ENCODE measurements at places on chromosomes 13 and 19.

- DNase-seq, result no peak
Observed at GRCh38 chr13:55705971-55706370, 1434.7 kb upstream of the PRR20A start.

- DNase-seq, result no peak
Observed at GRCh38 chr13:96925916-96926628, 68.2 kb downstream of the OXGR1 start.

- peak; percentile 35 for DNase-seq
Observed at GRCh38 chr13:24161010-24161775, 673 bp downstream of the SPATA13 start.

GRCh38 chr19:34493649-34494044 is 12.1 kb downstream of the WTIP start:
- DNase-seq, result no peak

DNA sequence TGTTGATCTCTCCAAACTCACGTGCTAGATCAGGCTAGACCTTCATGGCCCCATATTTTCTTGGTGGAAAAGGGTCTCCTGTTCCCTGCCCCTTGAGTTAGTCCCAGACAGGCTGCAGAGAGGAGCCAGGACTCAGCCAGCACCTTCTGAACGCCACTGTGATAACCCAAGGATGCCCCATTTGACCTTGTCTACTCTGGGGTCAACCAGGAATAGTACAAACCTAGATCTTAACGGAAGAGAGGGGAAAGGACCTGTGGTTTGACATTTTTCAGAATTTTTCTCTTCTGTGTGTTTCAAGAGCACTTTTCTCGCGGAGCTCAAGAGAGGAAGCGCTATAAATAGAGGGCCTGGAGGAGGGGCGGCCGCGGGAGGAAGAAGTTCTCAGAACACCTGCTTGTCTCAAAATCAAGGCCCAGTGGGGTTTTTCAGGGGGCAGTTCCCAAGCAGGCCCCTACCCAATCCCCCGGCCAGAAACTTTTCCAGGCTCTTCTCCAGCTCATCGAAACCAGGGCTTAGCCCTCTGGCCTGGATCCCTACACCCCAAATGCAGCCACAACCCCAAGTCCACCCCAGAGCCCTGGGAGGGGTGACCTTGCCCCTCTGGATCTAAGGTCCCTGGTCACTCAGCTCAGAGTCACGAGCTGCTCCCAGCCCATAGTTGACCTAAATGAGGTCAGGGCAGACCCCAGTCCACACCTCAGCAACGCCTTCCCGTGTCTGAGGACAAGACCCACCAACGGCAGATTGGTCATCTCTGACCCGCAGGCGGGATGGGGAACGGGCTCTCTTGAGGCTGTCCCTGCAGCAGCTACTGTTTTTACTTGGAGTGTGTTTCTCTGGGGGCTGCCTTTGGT is 75.6 kb upstream of the TM9SF2 start:
- DNase-seq, result peak; percentile 71

DNA sequence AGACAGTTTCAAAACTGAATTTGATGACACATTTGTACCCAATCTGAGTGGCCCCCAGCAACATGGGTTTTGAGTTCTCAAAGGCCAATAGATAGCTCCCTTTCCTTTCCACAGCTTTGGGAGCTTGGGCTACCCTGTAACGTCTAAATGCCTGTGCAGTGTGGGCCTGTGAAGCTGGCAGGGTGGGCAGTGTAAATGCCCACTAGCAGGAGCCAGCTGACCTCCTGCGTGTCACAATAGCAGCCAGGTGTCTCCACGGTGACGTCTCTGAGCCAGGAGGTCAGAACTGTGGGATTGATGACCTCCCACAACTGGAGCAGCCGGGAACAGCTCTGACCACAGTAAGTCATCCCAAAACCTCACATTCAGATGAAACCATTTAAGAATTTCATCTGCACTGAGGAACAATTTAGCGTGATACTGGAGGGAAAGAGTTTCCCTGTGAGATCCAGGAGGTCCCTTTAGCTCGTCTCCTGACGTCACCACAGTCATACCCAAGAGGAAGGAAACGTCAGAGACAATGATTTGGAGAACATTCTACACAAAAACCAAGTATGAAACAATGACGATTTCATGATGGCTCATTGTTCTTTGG is at the start of gene IPO5:
TSS of gene IPO5 (plus strand) at position 300 of the 595 bp plus-strand sequence. CDS start 23,022 bp downstream, outside the sequence.
- DNase-seq, result no peak

GRCh38 chr13:111111376-111111937 is 3.7 kb upstream of the ARHGEF7 start:
- DNase-seq, result no peak

DNA sequence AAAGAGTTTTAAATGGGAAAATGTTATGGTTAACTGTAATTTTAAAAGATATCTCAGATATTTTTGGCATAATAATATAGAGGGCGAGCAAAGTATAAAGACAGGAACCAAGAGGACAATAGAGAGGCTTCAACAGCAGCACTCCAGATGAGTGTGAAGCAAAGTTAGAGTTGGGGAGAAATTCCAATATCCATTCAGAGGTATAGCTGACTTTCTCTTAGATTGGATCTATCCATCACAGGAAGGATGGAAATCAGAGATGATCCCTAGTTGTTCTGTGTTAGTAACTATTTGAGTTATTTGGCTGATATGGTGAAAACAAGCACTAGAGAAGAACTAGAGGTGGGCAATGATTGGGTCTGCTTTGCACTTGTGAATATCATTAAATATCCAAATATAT is 786.0 kb upstream of the KLHL1 start:
- no peak for DNase-seq

- DNase-seq, result no peak
Observed at GRCh38 chr19:41588497-41589209, 12.7 kb downstream of the CEACAM21 start.

GRCh38 chr13:74743992-74744391 is 609.8 kb upstream of the KLF12 start:
- no peak for DNase-seq

DNA sequence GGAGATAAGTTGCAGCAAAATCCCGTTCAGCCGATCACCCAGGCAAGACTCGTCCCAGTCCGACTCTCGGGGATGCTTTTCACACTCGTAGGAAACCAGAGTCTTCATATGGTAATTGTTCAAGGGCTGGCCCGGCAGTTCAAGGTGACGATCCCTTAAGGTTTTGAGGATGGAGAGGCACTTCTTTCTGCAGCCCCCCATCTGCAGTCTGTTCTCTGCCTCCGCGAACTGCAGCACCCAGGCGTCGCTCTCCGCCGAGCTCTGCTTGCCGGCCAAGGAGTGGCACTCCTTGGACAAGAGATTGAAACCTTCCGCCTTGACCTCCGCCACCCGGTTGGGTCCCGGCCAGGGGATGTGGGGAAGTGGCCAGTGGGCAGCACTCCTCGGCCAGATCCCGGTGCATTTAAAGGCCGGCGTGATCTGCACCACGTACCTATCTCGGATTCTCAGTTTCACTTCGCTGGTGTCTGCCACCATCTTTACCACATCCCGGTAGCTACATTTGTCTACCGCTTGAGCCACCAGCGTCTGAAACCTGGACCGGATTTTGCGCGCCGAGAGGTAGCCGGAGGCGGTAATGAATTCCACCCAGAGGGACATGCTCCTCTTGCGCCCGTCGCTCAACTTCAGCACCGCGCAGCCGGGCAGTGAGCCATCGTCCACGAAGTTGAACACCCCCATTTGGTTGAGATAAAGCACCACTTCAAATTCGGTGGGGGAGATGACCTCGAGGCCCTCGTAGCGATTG is 1.1 kb downstream of the MAB21L1 start:
- no peak for DNase-seq

DNA sequence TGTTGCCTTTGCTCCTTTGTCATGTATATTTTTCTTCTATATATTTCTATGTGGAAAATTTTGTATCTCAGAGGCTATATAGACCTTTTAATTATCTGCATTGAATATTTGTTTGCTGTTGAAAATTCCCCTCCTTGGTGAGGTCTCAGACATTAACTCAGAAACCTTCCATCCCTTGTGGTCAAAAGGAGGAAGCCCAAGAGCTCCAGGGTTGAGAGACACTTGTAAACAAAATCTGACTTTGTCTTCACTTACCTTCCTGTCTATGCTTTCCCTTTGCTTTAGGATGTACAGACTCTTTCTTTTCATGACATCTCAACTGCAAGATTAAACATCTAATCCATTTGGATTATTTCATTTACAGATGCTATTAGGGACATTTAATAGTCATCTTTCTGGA is 157.5 kb downstream of the PCDH20 start:
- DNase-seq, result no peak

DNA sequence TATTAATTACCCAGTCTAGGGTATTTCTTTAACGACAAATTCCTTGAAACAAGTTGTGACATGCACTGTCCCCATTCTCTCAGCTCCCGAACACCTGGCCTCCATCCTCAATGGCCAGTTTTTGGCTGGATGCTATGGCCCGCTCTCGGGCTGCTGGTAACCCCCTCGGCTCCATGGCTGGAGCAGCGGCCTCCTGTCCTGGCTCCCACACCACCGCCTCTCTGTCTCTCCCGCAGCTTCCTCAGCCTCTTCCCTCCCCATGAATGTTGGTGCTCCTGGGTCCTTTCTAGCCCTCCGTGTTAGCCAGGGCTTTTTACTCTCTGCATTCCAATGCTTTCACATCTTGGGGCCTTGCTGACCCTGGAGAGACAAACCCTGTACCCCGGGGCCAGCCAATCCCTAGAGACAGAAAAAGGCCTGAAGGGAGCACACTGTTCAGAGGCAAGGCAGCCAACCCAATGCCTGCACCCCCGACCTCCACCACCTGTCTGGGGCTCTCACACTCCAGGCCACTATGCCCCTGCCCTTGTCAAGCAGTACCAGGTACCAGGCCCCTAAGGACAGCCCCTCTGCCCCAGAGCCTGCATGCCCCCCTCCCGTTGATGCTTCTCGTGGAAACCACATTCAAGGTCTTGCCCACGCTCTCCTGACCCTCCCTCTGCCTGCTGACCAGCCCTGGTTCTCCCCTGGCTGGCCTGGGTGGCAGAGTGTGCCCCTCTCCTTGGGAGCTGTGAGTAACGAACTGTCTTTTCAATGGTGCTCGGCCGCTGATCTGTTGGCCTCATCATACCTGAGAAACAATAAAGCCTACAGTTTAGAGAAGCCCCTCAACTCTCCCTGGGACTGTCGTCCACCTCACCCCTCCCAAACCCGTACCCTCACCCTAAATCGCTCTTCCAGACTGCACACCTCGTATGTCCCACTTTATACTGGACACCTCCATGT is 86.9 kb upstream of the GPR183 start:
- no peak for DNase-seq

GRCh38 chr13:82766732-82767321 is 1115.4 kb downstream of the SLITRK1 start:
- DNase-seq, result no peak

DNA sequence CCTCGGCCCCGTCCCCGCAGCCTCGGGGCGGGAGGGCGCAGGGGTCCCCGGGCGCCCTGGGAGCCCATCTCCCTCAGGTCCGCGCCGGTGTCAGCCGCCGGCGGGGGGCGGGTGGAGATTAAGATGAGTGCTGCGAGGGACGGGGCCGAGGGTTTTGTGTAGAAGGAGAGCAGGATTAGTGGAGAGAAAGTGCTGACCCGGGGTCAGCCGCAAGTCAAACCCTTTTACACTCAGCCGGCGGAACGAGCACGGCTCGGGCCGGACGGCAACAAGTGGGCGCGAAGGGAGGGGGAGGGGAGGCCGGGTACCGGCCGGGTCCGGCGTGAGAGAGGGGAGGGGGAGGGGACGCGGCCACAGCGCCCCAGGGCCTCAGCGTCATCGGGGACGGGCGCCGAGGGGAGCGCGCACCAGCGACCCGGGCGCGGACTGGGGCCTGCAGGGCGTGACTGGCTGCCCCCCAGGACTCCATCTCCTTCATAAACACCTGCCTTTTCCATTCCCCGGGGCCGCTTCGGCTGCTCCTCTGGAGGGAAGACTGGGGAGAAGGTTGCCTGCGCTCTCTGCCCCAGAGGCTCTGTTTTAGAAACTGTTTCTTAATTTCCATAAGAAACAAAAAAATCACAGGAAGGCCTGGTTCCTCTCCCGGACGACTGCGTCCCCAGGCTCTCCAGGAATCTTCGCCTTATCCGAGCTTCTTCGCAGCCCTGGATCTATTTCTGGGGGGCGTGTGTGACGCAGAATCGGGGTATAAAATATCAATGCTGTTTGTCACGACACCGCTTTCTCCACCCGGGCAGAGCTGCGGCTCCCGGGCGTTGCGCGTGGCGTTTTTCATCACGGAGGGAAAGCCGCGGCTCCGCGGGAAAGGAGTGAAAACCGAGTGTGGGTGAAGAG is 6.5 kb downstream of the SOX1 start:
- no peak for DNase-seq

DNA sequence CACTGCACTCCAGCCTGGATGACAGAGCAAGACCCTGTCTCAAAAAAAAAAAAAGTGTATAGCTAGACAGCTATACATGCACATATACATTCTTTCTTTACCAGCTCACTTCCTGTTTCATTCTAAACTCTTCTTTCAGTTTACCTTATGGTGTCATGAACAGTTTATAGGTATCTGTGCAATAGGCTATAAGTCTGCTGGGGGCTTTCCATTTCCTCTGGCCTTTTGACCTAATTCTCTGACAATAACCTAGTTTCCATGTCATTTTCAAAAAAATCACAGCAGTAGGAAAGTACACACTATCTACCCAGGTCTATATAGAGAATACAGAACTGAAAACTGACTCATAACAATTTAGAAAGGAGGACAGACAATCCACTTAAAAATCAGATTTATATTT is 24.4 kb upstream of the URAD start:
- DNase-seq, result no peak

- no peak for DNase-seq
Observed at GRCh38 chr13:83531022-83531421, 351.3 kb downstream of the SLITRK1 start.

GRCh38 chr13:98536729-98537128 is 40.2 kb downstream of the STK24 start:
- DNase-seq, result no peak
